ENCODE measurements at places on chromosomes 4 and X.
A peak's percentile ranks its signal among the peaks of the same experiment; 100 is the strongest.

GRCh38 chr4:117868201-117868600, 166.1 kb upstream of the NDST3 start:
- no peak for DNase-seq

GRCh38 chrX:32847921-32848320, 363.4 kb downstream of the DMD start:
- no peak for DNase-seq

DNA sequence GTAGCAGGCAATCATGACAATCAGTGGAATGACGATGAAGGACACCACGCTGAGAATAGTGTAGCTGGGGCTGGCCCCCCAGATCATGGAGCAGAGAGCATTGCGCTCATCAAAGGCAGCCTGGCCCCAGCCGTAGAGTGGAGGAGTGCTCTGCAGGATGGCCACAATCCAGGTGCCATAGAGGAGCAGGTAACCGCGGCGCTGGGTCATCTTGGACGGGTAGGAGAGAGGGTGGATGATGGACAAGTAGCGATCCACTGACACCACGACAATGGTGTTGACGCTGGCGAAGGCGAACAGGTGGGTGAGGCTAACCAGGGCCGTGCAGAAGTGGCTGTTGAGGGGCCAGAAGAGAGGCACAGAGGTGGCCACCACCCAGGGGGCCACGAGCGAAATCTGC, 2.8 kb downstream of the GPR101 start:
- no peak for DNase-seq

DNA sequence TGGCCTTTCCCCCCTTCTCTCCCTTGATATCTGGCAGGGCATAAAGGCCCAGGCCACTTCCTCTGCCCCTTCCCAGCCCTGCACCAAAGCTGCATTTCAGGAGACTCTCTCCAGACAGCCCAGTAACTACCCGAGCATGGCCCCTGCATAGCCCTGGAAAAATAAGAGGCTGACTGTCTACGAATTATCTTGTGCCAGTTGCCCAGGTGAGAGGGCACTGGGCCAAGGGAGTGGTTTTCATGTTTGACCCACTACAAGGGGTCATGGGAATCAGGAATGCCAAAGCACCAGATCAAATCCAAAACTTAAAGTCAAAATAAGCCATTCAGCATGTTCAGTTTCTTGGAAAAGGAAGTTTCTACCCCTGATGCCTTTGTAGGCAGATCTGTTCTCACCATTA, 183.8 kb downstream of the AR start:
- DNase-seq = no peak

- no peak for DNase-seq
These were observed 422.6 kb upstream of the SLIT2 start for GRCh38 chr4:19829101-19829500.

GRCh38 chr4:39889226-39889625, 88.5 kb downstream of the PDS5A start:
- no peak for DNase-seq

- DNase-seq = no peak
These were observed 66.4 kb downstream of the PRKG2 start for GRCh38 chr4:81148576-81148975.

- no peak for DNase-seq
These were observed 37.3 kb downstream of the WDR1 start for GRCh38 chr4:10079256-10079655.

DNA sequence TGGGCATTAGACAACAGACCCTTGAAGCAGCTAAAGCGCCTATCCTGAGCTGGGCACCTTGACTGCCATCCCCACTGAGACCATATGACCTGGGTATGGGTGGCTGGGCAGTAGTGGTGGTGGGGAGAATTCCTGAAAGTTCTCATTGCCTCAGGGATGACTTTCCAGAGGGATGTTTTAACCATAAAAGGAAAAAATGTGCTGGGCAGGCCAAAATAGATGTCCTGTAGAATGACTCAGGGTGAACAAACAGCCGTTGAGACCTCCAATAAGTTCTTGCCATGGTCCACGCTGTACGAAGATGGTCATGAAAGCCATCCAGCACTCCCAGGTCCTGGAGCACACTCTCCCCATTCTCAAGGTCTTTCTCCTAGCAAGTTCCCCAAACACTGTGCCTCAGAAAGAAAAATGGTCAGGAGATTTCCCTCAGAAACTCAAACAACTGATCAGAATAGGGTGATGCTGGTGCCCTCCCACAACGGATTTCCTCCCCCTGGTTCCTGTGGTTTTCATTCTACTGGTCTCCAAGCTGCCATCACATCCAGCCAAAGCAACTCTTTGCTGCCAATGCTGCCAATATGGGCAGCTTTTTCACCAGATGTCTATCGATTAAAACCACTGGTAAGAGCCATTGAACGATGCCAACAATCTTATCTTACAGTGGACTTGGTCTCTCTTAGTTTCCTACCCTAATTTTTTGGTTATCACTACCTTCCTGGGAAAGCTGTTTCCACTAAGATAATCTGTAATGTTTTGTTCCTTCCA, 11.2 kb downstream of the CDKN2AIP start:
- no peak for DNase-seq

DNA sequence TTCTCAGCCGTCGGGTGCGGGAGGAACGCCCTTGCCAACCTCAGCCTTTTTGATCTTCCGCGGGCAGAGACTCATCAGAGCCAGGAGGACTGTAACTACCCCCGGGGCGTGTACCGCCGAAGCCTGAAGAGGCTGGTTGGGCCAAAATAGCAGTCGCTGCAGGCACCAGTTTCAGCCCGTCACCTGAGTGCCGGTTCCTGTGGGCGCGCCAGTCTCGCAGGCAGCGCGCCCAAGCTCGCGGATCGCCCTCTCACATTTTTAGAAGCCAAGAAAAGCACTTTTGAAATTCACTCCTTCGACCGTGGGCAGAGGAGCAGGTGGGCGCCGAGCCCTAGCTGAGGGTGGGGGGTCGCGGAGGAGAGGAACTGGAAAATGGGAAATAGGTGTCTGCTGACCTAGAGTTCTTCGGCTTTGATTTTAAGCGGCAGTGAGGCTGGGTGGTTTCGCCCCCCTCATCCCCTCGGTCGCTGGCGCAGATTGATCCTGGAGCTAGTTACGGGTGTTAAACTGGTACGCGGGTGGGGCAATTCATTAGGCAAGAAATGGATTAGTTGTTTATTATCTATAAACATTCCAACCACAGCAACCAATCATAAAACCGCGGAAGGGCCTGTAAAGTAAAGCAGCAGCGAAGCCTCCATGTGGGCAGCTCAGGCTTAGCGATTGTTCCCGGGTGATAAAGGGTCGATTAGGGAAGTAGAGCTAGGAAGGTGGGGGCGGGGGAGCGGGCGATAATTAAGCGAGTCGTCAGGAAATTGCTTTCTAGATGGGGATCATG, 69.2 kb downstream of the FBXO8 start:
- no peak for DNase-seq

GRCh38 chr4:102036619-102037376, 246.3 kb downstream of the BANK1 start:
- DNase-seq = no peak

- peak; percentile 47 for DNase-seq
These were observed 1.2 kb downstream of the WDR44 start for GRCh38 chrX:118347131-118347530.

- no peak for DNase-seq
These were observed 139.3 kb upstream of the MXRA5 start for GRCh38 chrX:3485727-3486126.

DNA sequence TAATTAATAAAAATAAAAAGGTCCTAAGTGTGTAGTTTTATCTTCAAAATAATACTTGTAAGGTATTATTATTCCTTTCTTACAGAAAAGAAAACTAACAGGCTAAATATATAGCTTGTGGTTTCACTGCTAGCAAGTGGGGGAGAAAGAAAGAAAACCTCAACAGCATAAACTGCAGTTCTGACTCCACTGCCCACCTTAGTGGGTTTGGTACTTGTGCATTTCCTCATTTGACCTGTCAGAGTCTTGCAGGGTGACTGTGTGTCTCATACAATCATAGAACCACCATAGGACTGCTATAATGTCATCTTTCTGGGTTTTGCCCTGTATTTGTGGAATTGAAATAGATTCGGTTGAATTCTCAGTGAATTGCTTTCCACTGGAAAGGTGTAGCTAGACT, 94.7 kb upstream of the PUDP start:
- peak; percentile 54 for DNase-seq

DNA sequence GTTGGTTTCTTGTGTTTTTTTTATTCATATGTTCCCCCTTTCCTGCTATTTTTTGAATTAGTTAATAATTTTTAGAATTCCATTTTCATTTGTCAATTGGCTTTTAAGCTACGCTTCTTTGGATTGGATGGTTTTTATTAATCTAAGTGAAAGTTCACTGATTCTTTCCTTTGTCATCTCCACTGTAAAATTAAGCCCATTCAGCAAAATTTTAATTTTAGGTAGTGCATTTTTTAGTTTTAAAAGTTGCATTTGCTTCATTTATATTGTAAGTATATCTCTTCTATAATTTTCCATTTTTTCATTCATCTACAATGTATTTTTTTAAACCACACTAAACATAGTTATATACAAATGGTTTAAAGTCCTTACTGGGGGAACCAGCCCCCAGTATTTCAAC, 417.3 kb upstream of the HTR2C start:
- DNase-seq = no peak

DNA sequence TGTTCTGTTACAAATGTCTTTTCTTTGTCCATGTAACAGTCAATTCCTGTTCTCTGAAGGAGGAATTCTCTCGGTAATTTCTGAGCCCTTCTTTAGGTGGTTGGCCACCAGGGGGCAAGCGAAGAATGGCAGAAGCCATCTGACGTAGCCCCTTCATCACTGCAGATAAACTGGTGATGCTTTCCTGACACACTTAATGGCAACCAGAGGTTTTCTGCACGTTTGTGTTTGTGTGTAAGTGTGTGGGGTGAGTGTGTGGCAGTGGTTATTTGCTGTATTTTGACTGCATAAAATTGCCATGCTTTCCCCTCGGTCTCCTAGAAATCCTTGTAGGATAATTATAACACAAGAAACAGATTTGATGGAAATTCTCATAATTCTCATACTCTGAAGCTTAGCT, 64.8 kb upstream of the STOX2 start:
- peak; percentile 79 for DNase-seq

GRCh38 chrX:12080265-12080664, 58.0 kb upstream of the FRMPD4 start:
- DNase-seq = peak; percentile 25

GRCh38 chr4:59553721-59554091, 1646.4 kb upstream of the ADGRL3 start:
- DNase-seq = peak; percentile 41

DNA sequence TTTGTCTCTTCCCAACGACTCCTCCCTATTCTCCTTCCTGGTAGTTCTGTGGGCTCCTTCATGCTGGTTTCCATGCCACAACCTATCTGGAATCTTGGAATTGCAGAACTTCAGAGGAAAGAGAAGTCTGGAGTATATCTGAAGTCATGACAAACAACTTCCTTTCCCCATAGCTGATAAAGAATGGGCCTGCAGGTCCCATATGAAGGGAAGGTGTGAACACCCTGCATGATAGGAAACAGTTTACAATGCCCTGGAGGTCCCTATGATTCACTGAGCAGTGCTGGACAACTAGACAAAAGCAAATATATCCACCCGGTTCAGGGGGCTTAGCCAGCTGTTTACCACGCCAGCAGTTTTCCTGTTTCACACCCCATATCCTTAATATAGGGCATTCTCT, 19.4 kb downstream of the FAM9C start:
- DNase-seq = no peak

DNA sequence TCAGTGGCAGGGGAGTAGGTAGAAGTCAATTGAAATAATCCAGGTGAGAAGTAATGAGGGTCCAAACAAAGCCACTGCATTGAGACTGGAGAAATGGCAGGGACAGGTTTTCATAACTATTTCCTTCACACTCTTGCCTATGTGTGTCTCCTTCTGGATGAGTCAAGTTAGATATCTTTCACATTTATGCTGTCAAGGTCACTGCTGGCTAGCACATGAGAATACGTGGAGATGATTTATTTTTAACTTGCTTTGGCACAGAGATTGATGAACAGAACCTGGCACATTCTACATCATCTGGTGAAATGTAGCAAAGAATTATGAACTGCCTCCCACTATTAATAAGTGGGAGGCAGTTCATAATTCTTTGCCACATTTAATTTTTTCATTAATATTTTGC, 66.7 kb upstream of the BOD1L1 start:
- DNase-seq = no peak

DNA sequence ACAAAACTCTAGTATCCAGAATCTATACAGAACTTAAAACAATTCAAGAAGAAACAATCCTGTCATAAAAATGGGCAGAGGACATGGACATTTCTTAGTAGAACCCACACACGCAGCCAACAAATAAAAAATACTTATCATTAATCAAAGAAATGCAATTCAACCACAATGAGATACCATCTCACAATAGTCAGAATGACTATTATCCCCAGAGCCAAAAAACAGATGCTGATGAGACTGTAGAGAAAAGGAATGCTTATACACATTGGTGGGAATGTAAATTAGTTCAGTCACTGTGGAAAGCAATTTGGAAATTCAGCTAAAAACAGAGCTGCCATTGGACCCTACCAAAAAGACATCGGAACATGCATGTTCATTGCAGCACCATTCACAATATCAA, 37.9 kb downstream of the RAB40AL start:
- DNase-seq = no peak

DNA sequence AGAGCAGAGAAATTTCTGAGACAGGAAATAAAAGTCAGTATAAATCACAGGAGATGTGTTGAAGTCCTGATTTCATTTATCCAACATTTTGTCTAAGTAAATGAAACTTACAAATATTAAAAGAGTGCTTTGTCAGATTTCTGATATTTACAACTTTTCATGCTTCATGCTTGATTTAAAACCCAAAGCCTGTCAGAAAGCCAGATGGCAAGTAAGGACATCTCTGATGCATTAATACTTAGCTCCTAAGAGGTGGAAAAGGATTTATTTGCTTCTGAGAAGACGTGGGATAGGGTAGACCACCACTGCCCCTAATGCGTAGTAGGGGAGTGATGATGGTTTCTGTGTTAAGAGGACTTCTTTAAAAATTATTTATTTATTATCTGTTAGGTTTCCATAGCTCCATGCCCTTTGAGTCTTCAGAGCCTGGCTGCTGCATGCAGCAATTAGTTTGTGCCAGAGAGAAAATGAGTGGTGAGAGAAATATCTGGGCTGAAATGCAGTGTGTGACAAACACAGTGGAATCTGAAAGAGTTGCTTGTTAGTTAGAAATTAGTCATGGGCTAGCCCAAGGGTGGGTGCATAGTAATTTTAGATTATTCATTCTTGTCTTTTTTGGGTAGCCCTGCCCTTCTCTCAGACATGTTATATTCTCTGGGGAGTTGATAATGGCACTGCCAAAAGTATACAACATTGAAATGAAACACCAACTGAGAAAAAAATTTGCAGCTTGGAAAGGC, 333.8 kb downstream of the C4orf33 start:
- no peak for DNase-seq

DNA sequence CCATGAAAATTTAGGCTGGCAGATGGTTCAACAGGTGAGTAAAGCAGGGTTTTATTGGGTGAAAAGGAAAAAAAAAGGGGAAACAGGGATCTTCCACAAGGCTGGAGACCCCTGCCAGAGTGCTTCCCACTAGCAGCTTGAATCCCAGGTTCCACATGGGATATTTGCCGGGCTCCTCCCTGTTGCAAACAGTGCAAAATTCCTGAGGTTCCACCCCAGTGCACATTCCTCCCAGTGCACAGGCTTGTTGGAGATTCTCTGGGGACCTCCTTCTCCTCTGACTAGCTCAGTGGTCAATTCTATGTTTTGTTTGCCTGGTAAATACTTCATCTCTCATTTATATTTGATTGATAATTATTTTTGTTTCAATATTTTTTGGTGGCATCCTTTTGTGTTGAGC, 66.4 kb upstream of the UGT2B15 start:
- DNase-seq = no peak

- no peak for DNase-seq
These were observed 67.0 kb downstream of the MAOB start for GRCh38 chrX:43815209-43815608.

- DNase-seq = no peak
These were observed 107.7 kb upstream of the ATXN3L start for GRCh38 chrX:13427441-13428052.

Measured in GM12865 (cell line).